ENCODE measurements at places on chromosomes 2 and 18. TPM values are rescaled to one million over a fixed set of nuclear protein-coding genes. Genes with fewer than 3 reads are reported as not detected.

The NXPH2 gene
- total RNA-seq = not detected

GRCh38 chr2:55159037-55159651 lies 72.9 kb downstream of the CLHC1 start:
- no peak for DNase-seq
- H3K4me1 ChIP-seq = peaks cover 12% of the 10 kb centered on the region
- H3K4me3 ChIP-seq = no peak overlapping the region
- no peak overlapping the region for H3K27ac ChIP-seq

DNA sequence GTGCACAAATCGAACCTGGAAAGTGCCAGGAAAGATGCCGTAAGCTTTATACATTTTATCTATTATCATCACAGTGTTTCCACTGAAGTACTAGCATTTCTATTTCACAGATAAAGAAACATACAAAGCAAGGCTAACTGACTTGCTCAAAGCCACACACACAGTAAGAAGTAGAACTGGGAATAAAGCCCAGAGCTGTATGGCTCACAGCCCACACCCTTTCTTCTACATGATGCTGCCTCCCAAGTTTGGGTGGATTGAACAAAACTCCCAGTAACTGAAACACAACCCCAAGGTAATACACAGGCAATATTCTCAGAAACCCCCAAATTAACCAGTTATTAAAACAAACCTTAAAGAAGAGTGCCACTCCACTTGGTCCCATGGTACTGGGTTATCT lies 11.2 kb downstream of the SAP130 start:
- H3K27ac ChIP-seq = no peak overlapping the region
- H3K27me3 ChIP-seq = no peaks in the 10 kb centered on the region
- DNase-seq = no peak
- peaks cover 4% of the 10 kb centered on the region for H3K36me3 ChIP-seq

DNA sequence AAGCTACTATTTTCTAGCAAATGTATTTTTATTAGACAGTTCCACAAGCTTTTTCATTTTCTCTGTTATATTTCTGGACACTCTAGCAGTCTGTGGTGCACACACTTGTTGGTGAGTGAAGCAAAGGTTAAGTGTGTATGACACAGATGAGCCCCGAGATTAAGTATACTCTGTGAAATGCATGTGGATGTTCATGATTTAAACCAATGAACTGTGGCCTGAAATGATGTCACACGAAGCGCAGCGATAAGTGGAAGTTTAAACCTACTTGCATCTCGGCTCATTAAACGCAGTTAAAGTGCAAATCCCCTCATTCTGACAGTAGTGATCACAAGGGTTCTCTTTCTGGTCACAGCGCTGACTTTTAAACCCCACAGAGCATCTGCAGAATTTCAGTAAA lies 1488.8 kb upstream of the NXPH2 start:
- no peak overlapping the region for H3K4me3 ChIP-seq
- H3K27me3 ChIP-seq = no peaks in the 10 kb centered on the region
- no peak for DNase-seq
- no peak overlapping the region for H3K27ac ChIP-seq
- no peaks in the 10 kb centered on the region for H3K4me1 ChIP-seq

DNA sequence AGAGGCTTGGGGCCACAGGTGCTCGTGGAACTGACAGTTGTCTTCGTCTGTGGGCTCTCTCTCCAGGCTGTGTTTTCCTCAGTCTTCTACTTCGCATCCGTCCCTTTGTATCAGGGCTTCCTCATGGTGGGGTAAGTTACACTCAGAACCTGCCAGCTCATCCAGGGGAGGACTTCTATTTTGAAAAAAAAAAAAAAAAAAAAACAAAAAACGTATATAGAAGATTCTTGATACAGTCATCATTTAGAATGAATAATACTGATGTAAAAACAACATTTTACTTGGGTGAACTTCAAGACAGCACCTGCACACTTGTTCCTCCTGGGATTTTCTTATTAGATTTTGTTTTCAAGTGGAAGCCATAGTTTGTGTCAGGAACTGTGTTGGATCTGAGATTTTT lies 47.7 kb upstream of the NFATC1 start:
- no peaks in the 10 kb centered on the region for H3K4me1 ChIP-seq
- DNase-seq = no peak
- no peak overlapping the region for H3K4me3 ChIP-seq

All from aorta (tissue), 5 donors.